ENCODE measurements at places on chromosomes 1 and 21.
A peak's percentile ranks its signal among the peaks of the same experiment; 100 is the strongest.

GRCh38 chr1:150150133-150151021 is 661 bp downstream of the PLEKHO1 start:
- DNase-seq, result peak; percentile 34

- no peak for DNase-seq
Observed at GRCh38 chr1:102872526-102872925, 235.8 kb downstream of the COL11A1 start.

- no peak for DNase-seq
Observed at GRCh38 chr1:97660431-97661105, 260.3 kb downstream of the DPYD start.

DNA sequence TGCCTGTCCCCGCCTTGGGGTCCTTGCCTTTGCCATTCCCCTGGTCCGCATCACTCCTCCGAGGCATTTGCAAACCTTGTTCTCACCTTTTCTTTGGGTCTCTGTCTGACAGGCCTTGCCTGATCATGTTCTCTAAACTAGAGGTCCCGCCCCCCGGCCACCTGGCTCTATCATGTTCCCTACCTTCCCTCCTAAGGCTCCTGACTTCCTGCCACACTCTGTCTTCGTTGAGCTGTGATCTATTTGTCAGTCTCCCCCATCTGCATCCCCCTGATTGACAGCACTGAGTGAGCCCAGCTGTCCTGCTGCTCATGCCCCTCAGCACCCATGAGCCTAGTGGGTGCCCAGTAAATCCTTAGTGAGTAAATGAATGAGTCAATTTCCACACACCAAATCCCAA is 22.8 kb downstream of the ERG start:
- no peak for DNase-seq

GRCh38 chr1:109116286-109116685 is 2.4 kb downstream of the ELAPOR1 start:
- no peak for DNase-seq

GRCh38 chr1:20347699-20348098 is 57.0 kb downstream of the VWA5B1 start:
- DNase-seq, result no peak

GRCh38 chr1:155226910-155227260 is 18.4 kb downstream of the MTX1 start:
- DNase-seq, result peak; percentile 43

- DNase-seq, result no peak
Observed at GRCh38 chr1:115557715-115558114, 84.1 kb upstream of the VANGL1 start.

DNA sequence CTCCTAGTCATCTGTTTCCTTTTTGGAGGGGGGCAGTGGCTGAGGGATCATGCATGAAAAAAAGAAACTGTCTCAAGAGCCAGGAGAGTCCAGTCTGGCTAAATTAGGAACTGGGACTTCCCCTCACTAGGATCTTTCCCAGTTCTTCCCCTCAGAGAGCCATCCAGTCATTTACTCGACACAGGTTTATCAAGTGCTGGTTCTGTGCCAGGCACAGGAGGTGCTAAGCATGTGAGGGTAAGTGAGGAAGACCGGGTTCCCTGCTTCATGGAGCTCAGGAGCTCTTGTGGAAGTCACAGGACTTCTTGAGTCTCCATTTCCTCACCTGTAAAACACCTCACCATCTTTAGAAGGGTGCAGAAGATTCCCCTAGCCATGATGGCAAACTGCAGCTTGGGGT is 8.6 kb upstream of the NUAK2 start:
- DNase-seq, result no peak

- no peak for DNase-seq
Observed at GRCh38 chr21:38140207-38140903, 116.4 kb upstream of the KCNJ15 start.

DNA sequence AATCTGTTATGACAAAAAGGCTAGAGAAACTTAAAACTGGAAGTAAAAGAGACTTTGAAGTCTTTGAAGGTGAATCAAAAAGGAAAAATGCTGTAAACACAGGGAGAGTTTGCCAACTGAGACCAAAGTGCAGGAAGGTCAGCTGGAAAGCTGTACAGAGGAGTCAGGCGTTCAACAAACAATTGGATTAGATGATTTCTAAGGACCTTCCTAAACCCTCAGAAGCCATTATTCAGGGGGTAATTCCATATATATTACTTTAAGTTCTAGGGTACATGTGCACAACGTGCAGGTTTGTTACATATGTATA is 156.8 kb downstream of the ZBTB18 start:
- no peak for DNase-seq

GRCh38 chr1:47223921-47224675 is 7.9 kb downstream of the TAL1 start:
- no peak for DNase-seq

DNA sequence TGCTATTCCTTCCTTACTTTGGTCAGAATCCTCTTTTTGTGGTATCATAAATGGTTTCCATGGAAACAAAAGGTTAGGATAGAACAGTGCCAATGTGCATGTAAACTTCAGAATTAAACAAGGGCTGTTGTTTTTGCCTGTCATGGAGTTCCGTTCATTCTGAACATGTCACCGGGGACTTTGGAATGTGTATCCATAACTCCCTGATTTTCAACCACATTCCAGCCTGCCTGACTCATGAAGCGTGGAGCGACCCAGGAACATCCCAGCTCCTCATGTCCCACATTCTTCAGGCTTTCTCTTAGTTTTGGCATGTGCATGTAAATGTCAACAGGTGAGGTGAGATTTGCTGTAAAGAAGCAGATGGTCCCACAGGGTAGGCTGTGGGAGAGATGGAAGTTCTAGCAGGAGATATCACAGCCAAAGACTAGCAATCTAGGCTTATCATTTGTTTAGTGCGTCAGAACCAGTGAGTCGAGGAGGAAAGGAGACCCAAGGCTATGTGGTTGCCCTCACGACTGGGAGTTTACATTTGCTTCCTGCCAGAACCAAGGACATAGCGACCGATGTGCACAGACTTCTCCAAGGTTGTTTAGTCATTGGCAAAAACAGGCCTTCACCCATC is 23.0 kb upstream of the DNAJC11 start:
- DNase-seq, result no peak

DNA sequence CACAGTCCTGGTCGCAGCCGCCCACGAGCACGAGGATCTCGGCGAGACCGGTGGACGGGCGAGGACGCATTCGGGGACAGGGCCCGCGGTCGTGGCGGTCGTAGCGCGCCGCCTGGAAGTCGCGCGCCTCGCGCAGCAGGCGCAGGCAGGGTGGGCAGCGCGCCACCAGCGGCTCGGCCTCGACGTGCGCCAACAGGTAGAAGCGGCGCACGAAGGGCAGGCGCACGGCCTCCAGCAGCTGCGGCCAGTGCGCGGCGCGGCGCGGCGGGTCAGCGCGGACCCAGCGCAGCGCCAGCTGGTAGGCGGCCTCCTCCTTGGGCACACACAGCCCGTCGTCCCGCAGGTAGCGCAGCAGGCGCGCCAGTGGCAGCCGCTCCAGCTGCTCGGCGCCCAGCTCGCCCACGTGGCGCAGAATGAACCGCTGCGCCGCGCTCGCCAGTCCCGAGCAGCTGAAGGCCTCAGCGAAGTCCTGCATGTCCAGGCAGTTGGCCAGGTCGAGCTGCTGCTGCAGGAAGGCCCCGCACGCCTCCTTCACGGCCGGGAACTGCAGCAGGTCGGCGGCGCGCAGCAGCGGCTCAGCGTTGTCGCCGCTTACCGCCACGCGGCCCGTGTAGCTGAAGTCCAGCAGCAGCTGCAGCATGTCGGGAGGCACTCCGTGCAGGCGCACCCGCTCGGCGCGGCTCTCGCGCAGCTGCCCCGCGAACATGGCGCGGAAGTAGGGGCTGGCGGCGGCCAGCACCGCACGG is 573 bp downstream of the KLHL21 start:
- peak; percentile 37 for DNase-seq

DNA sequence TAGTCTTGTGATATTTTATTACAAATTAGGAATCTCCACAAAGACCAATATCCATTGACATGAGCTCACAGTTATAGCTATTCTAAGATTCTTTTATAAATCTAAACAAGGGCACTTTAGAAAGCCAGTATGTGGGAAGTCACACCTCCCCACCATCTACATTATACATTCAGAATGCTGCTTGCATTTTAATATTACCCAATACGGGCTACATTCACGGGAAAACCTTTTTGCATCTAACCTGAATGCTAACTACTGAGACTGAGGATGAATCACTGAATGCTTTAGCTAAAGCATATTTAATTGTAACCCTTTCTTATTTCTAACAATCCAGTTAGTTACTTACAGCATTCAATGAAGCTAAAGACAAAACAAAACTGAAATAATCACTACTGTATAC is 53.1 kb downstream of the PCSK9 start:
- no peak for DNase-seq

GRCh38 chr21:33886321-33886720 is 29.3 kb downstream of the ATP5PO start:
- DNase-seq, result no peak

DNA sequence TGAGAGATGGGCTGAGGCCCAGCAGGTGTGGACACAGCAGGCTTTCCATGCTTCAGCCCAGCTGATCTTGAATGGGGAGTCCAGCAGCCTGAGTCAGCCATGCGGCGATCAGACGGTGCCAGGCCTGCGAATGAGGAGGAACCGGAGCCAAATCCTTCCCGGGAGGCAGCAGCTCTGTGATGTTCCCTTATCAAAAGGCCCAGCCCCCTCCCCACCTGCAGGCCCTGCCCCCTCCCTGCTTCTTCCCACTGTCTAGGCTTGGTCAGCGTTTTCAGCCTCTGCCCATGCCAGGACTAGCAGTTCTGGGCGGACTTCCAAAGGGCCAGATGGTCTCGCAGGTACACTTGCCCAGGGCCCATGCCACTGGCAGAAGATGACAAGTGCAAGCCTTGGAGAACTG is 253.8 kb downstream of the KAZN start:
- DNase-seq, result no peak

DNA sequence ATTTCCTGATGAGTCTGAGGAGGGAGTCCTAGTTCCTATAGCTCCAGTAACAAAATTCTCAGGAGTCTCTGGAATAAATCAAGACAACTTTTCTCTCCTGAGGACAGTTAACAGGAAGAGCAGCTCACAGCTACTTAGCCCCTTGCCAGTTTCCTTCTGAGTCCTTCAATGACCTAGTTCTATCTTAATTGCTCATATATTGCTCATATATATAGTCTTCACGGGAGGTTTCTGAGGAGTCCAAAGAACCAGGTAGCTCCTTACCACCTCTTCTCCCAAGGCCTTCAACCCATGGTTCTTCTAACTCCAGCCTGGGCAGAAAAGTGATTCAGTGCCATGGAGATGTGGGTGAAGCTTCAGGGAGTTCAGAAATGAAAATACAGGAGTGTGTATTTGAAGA is 4.6 kb downstream of the AMIGO1 start:
- DNase-seq, result no peak

- no peak for DNase-seq
Observed at GRCh38 chr1:74703386-74704182, 29.3 kb downstream of the CRYZ start.

GRCh38 chr1:23427550-23427949 is 3.0 kb upstream of the TCEA3 start:
- DNase-seq, result no peak

DNA sequence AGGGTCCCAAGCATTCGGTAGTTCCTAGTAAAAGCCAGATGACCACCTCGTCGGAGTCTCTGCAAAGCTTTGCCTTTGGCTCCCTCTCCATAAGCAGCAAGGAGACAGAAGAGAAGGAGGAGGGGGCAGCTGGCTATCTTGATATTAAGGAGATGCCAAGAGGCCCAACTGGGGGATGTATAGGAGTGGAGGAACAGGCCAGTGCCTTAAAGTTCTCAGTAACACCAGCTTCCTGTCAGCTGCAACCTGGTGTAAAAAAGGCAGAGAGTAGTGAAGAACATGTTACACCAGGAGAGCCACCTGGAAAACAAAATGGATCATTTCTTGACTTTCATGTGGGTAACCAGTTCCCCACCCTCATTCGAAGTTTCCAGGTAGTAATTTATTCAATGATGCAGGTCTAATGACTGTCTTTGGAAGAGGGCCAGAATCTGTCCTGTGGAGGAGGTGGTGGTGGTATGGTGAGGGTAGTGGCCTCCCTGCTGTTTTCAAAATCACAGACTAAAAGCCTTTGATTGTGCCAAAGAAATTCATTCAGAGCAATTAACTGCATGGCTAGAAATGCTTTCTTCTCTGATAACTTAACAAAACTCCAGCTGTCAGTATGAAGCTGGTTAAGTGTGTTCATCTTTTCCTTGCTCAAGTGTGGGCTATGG is 27.3 kb downstream of the TMEM200B start:
- DNase-seq, result no peak

DNA sequence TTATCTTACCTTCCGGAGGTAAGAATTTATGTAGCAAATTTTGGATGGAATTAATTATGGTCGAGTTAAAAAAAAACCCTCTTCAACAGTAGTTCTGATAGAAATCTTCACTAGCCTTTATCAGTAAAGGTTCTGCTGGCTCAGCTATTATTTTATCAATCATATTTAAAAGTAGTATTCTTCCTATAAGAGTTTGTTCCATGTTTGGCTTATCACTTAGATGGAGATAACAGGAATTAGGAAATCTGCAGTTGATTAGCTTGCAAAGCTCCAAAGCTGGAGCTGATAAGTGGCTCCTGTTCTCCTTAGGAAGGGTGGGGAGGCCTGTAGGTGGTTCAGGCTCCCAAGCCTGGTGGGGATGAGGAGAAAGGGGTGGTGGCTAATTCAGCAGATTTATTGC is 31.5 kb upstream of the DUSP10 start:
- no peak for DNase-seq

DNA sequence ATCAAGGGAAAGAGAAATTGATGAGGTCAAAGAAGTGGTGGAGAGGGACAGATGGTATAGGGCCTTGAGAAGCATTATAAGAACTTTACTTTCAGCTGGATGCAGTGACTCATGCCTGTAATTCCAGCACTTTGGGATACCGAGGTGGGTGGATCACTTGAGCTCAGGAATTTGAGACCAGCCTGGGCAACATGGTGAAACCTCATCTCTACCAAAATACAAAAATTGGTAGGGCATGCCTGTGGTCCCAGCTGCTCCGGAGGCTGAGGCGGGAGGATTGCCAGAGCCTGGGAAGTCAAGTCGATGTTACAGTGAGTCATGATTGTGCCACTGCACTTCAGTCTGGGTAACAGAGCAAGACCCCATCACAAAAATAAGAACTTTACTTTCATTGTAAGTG is 5.7 kb downstream of the TMEM50A start:
- DNase-seq, result no peak

GRCh38 chr1:245645406-245645805 is 490.6 kb downstream of the KIF26B start:
- DNase-seq, result no peak

- no peak for DNase-seq
Observed at GRCh38 chr21:38478782-38479181, 19.5 kb downstream of the ERG start.
